Occipital lobe (tissue), 3 donors: ENCODE measurements at places on chromosomes 1 and 21. TPM values are rescaled to one million over a fixed set of nuclear protein-coding genes. Genes with fewer than 3 reads are reported as not detected.

Gene PDC
- not detected for total RNA-seq

Gene DISP1
- total RNA-seq: 12.2 TPM

Gene PDE9A
- total RNA-seq: 16.7 TPM

Gene IL20
- total RNA-seq: 0.47 TPM

DNA sequence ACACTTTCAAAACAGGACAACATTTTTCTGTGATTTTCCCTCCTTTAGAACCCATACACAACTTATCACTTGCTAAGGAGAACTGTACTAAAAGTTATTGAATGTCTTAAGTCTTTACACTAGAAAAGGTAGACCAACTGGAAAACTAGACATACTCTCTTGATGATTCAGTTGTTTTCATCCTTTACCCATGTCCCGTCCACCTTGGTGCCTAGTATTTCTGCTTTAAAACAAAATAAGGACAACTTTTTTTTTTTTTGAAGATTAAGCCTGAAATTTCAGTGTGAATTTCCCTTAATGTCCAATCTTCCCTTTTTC, 4.5 kb downstream of the CDKN2C start:
- DNase-seq: no peak

DNA sequence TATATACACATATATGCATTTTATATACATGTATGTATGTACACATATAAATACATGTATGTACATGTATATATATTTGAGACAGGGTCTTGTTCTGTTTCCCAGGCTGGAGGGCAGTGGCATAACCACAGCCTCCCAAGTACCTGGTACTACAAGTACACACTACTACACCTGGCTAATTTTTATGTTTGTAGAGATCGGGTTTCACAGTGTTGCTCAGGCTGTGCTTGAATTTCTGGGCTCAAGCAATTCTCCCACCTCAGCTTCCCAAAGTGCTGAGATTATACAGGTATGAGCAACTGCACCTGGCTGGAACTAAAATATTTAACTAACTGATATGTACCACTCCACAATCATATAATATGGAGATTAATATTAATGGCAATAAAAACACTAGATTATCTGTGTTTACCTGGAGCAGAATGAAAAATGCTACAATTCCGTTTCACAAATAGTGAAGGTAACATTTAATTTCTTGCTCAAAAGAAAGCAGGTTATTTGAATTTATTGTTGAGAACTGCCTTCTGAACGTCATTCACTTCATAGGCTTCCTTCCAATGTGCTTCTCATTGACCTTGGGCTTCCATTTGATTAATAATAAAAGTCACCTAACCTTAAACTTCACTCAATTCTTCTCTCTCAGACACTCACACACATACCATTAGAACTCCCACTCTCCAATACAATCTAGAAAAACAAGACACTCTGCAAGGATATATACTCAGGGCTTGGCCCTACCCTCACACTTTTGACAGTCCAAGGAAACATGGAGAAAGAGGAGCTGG, 57.0 kb downstream of the PTGER3 start:
- DNase-seq: no peak

DNA sequence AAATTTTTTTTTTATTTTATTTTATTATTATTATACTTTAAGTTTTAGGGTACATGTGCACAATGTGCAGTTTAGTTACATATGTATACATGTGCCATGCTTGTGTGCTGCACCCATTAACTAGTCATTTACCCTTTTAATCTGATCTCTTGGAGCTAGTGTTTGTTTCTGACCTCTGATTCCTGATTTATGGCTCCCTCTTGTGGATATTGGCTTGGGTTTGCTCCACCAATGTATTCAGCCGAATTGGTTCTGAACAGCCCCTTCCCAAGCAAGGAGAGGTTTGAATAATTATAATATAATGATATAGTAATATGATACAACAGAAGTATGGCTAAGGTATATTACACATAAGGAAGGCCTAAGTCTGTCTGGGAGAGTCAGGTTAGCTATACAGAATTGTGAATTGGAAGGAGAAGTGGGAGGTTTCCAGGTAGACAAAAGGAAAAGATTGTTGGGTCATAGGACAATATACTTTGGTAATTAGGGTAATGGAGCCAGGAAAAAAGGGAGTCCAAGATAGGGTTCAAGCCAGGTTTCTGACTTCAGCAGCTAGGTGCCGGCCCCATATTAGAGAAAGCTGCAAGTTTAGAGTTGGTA, 53.1 kb upstream of the HMCN1 start:
- DNase-seq: no peak

GRCh38 chr1:94729267-94729666, 90.9 kb upstream of the SLC44A3 start:
- DNase-seq: no peak

DNA sequence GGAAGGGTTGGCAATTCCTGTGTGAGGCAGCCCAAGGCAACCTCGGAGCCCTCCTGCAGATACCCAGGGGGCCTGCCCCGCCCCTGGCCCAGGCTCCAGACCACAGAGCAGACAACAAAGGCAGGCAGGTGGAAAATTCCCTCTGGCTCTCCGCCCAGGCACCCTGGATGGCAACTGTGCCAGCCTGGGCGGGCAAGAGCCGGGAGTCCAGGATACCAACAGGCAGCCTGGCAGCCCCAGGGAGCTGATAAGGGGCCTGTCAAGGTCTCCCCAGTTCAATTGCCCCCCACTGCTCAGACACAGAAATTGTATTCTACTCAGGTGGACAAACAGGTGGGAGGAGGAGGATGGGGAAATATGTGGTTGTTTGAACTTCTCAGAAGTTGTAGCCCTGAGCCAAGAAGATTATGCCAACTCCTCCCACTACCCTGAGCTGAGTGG, 15.4 kb upstream of the GPR37L1 start:
- DNase-seq: no peak

DNA sequence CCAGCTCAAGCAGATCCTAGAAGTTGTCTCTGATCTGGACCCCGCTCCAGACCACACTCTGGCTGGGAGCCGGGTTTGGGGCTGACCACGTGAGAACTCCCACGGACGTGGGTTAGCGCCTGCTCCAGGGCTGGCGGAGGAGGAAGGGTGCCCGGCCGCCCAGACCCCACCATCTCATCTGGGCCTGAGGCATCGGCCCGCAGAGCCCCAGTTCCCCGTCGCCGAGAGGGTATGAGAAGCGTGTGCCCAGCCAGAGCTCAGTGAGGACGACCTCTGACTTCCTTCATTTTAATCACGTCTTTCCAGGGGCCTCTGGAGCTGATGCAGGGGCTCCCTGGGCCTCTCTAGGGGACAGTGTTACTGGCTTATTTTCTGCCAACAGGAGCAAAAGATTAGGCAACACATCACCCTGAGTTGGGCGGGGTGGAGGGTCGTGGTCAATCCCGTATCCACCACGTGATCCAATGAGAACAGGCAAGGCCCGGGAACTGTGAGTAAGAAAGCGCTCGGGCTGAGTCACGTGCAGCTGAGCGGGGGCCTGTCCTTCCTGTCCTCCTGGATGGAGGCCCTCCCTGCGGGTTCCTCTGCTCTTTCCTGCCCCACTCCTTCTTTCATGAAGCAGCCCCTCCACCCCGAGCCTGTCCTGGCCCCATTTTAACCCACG, 81.1 kb downstream of the SIK1 start:
- DNase-seq: no peak

- no peak for DNase-seq
Measured at GRCh38 chr1:51484591-51484990, 34.5 kb downstream of the EPS15 start.
